Activated CD8-positive, alpha-beta memory T cell treated with anti-CD3 and anti-CD28 coated beads, Interleukin-2, amount 50 U/mL, for 4 hours (primary cell): ENCODE measurements at places on chromosomes 6 and 20.

- peak; percentile 76 for DNase-seq
Measured at GRCh38 chr6:36118550-36119107, 11.7 kb upstream of the MAPK13 start.

DNA sequence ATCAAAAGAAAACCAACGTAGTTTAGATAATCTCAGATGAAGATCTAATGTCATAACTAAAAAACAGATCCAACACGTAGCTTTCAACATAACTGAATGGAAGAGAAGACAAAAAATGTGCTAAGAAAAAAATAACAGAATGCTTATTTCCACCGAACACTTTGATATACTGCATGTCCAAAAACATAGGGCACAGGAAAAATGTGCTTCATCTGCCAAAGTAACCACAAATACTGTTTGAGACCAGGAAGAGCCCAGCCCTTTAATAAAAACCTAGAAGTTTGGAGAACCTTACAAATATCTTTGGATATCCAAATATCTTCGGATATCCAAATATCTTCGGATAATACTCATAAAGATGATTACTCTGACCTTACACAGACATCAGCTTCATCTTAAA lies 19.8 kb downstream of the LAMA4 start:
- DNase-seq: no peak

DNA sequence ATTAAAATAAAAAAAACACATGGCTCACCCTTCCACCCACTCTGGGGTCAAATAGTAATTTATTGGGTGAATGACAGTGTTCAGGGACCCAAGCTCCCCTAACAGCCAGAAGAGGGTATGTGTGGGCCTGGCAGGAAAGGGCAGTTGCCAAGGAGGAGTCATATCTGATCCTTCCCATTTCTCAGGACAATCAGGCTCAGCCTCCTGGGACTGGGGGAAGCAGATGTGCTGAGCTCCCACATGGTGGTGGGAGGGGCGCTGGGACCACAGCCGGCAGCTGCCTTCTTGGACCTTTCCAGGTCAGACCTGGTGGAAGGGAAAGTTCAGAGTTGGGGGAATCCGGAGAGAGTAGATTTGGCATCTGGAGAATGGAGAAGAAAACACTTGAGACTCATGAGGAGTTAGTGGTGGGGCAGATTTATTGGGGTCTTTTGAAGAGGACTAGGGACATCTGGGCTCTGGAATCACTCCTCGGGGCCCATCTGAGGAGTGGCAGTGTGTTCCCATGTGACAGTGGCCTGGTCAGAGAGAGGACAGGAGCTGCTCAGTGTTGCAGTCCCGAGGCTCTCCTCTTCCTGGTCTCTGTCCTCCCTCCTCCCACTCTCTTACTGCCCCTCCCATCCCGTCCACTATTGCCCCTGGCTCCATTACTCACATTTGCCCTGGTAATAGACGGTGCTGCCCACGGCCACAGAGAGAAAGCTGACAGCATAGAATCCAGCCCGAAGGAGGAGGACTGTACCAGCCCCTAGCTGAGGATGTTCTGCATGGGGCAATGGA lies 3.0 kb downstream of the LST1 start:
- no peak for DNase-seq

- DNase-seq: no peak
Measured at GRCh38 chr20:43530321-43531090, 23.0 kb downstream of the L3MBTL1 start.

DNA sequence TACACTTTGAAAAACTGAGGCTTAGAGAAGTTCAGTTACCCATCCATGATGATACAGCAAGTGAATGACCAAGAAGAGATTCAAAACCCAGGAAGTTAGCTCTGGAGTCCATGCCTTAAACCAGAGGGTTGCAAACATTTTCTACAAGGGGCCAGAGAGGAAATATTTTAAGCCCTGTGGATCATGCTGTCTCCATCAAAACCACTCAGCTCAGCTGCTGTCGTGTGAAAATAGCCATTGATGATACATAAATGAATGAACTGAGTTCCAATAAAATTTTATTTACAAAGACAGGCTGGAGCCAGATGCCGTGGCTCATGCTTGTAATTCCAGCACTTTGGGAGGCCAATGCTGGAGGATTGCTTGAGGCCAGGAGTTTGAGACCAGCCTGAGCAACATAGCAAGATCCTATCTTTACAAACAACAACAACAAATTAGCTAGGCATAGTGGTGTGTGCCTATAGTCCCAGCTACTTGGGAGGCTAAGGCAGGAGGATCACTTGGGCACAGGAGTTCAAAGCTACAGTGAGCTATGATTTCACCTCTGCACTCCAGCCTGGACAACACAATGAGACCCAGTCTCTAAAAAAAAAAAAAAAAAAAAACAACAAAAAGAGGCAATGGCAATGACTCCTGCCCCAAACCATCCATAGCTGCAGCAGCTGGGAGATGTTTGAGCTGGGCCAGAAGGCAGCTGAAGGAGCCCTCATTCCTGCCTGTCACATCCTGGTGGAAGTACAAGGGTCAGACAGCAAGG lies 44.1 kb upstream of the RIN2 start:
- no peak for DNase-seq
